DMS 273 treated with DMSO at 0.1 percent for 48 hours (cell line): ENCODE measurements at places on chromosomes 3 and 15.

DNA sequence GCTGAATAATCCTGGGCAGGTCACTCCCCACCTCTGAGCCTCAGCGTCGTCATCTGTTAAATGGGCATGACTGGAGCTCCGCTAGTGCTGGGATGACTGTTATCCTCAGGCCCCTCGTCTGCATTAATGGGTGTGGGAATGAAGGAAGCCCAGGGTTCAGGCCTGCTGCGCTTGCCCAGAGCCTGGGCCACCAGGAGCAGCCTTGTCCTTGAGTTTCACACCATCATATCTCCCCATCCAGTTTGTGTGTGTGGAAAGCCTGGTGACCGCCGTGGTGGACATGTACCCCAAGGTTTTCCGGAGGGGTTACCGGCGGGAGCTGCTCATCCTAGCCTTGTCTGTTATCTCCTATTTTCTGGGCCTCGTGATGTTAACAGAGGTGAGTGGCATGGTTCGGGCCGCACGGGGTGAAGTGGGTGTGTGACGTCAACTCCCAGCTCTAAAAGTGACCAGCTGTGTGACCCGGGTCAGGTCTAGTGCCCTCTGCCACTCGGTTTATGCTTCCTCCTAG is 63.5 kb upstream of the SLC6A1 start:
- DNase-seq, result no peak

DNA sequence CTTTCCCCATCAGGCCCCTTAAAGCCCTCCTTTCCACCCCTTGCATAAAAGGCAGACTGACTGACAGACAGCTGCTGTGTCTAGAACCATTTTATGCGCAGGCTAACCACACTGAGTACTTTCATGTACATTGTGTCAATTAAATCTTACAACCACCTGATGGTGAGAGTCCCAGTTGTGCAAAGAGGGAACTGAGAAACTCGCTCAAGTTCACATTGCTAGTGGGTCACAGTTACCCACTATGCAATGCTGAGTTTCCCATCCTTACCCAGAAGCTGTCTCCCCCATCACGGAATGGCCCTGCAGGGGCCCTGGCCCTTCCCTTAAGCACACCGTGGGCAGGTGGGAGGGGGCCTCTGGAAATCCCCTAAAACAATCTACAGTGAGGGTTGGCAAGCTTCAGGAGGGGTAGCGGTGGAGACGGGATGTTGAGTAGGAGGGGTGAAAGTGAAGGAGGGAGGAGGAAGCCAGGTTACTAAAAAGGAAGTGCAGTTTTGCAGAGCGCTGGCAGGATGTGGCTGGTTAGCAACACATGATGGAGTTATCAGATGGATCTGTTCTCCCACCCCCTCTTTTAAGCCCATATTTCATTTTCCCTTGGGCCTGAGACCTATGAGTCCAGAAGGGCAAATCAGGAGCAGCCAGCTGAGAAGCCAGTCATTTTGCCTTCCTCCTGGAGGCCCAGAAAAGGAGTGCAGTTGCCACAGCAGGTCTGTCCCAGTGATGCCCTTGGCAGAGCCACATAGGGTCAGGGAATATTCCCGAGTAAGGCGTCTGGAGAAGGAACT is 30.0 kb downstream of the STARD5 start:
- DNase-seq, result no peak

- no peak for DNase-seq
Measured at GRCh38 chr15:39330061-39330460, 250.8 kb upstream of the THBS1 start.

DNA sequence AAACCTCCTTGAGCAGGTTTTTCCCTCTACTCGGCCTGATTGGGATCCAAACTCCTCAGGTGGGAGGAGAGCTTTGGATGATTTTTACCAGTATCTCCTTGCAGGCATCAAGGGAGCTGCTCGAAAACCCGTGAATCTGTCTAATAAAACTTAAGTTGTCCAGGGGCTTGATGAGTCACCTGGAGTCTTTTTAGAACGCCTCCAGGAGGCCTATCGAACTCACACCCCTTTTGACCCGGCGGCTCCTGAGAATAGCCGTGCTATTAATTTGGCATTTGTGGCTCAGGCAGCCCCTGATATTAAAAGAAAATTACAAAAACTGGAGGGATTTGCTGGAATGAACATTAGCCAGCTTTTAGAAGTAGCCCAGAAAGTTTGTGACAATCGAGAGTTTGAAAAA is 41.6 kb downstream of the ZBTB11 start:
- no peak for DNase-seq

DNA sequence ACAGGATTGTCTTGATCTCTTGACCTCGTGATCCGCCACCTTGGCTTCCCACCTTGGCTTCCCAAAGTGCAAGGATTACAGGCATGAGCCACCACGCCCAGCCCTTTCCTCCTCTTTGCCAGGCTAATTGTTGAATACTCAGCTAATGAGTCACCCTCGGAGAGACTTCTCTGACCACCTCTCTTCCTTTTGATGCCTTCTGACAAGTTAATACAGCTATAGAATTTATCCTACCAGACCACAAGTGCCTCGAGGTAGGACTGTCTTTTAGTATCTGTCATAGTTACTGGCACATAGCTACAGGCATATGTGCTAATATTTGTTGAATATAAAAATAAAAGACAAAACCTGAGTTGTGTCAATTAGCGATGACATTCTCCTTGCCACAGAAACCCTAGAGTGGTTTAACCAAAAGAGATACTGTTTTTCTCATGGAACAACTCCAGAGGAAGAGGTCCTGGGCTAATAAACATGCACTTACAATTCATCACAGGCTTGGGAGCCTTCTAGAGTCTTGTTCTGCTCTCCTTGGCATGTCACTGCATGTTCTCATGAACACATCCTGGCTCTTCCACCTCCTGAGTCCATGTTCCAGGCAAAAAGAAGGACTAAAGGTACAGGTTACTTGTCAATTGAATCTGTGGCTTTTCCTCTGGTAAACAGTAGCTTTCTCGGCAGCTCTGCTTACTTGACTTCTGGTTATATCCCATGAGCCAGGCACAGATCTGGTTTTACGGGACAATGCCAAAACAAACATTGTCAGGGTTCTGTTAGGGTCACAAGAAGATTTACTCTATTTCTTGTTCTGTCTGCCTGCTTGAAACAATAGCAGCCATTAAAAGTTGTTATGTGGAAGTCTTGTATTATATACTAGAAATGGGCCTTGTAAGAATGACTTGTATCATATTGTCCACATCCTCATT is 332.3 kb downstream of the THSD4 start:
- no peak for DNase-seq

DNA sequence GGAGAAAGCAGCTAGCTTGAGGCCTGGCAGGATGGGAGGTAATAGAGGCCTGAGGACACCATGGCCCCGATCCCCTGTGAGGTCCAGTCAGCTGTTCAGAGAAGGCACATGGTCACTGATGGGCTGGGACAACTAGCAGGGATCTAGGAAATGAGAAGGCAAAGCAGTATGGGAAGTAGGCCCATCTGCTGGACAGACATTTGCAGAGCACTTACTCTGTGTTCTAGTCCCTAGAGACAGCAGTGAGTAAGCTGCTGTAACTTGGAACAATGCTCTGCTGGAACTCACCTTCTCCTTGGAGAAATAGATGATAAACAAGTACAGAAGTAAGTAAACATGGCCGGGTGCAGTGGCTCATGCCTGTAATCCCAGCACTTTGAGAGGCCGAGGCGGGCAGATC is 7.1 kb downstream of the ECE2 start:
- DNase-seq, result no peak
